ENCODE measurements at places on chromosomes 5 and 9.
A peak's percentile ranks its signal among the peaks of the same experiment; 100 is the strongest.

DNA sequence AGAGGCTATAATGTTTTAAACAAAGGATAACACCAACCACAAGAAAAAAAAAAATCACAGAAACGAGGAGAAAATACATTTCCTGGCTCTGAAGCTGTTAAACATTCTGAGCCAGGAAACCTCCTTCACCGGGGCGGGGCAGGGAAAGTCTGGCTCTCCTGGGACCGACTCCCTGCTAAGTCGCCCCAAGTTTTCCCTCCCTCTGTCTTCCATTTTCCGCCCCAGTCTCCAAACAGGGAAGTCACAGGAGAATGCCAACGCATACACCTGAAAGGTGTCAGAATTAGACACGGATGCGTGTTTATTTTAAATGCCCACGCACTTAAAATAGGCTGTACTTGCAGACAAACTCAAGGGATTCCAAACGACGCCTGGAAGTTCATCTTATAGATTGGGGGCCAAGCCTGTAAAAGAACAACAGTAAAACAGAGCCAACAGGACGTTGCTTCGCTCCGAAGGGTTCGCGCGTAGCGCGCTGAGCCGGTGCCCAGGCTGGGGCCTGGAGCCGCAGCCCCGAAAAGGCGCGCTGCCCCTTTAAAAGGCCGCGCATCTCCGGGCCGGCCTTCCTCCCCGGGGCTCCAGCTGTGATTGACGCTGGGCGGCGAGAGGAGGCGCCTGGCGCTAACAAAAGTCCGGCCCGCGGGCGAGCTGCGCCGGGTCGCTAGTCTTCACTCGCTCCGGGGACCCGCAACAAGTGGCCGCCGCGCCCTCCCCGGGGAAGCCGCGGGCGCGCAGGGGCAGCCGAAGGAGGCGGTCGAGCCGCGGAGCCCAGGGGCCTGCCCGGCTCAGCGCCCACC lies at the start of gene FBXL7:
Gene FBXL7, plus strand, starts transcription at position 653 of the 797 bp plus-strand sequence.
- DNase-seq, result no peak

DNA sequence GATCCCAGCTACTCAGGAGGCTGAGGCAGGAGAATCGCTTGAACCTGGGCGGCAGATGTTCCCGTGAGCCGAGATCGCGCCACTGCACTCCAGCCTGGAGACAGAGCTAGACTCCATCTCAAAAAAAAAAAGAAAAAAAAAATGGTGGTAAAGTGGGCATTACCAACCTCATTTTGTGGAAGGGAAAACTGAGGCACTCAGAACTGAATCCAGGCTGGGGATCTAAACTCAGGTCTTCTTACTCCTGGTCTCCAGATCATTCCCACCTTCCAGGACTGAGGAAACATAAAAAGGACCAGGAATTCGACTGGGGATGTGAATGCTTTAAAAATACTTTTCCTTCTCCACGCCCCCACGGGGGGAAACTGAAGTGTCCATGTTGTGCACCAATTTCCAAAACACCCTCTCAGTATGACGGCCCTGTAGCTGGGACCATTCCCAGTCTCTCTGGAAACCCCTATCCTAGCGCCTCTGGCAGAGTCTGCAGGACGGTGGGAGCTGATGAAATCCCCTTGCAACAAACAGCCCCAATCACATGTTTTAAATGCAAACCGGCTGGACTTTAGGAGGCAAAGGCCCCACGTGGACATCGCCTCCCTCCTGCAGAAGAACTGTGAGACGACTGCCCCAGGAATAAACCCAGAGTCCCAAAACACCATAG lies 8.9 kb upstream of the AKNA start:
- no peak for DNase-seq

DNA sequence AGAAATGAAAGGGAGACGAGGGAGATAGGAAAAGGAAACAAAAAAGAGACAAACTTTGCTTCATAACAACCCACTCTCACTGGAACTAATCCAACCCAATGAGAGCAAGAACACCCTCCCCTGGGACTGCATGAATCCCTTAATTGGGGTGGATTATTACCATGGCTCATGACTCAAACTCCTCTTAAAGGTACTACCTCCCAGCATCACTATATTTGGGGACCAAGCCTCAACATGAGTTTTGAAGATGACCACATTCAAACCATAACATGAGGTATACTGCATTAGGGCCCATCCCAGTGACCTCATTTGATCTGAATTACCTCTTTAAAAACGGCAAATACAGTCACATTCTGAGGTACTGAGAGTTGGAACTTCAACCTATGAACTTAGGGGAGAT lies 8.0 kb downstream of the MTAP start:
- DNase-seq, result no peak

- no peak for DNase-seq
Measured at GRCh38 chr9:105132606-105133005, 111.8 kb upstream of the SLC44A1 start.

GRCh38 chr5:139897342-139897741 lies 101.7 kb downstream of the PSD2 start:
- DNase-seq, result no peak

GRCh38 chr9:130912932-130913598 lies 16.5 kb upstream of the QRFP start:
- DNase-seq, result no peak

DNA sequence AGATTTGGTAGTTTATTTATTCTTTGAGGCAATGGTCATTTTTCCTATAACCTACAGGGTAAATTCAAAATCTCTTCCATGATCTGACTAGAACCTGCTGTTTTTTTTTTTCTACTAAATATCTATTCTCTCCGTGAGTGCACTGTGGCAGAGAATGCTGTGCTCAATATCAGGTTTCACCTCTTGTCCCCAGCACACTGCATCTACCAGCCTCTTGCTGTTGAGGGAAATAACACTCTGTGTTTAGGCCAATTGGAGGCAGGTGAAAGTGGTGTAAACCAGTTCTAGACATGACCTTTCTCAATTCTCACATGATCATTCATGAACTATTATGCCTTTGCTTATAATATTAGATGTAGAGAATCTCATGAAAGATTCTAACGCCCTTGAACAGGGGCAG lies 2365.9 kb downstream of the MAT2B start:
- DNase-seq, result no peak

- DNase-seq, result no peak
Measured at GRCh38 chr9:82940376-82940775, 122.6 kb downstream of the RASEF start.

GRCh38 chr5:97455996-97456395 lies 272.9 kb upstream of the RIOK2 start:
- no peak for DNase-seq

GRCh38 chr9:75891771-75892215 lies 1.3 kb downstream of the PCSK5 start:
- DNase-seq, result no peak

DNA sequence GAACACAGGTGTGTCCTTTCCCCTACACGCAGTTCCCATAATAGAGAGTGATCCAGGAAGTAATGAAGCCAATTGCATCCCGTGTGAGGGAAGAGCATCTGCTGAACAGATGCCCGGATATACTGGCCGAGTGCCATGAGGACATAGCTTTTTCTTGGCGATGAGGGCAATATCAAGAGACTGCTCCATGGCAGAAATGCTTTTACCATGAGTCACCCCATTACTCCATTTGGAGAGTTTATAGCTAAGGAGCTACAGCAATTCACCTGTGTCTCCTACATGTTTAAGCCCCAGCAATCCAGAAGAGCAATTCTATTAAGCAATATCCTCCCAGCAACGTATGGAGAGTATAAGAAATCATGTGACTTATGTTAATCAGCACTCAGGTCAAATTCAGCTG lies 222.0 kb upstream of the KLF4 start:
- DNase-seq, result no peak

- no peak for DNase-seq
Measured at GRCh38 chr5:156677963-156678362, 172.1 kb upstream of the PPP1R2B start.

DNA sequence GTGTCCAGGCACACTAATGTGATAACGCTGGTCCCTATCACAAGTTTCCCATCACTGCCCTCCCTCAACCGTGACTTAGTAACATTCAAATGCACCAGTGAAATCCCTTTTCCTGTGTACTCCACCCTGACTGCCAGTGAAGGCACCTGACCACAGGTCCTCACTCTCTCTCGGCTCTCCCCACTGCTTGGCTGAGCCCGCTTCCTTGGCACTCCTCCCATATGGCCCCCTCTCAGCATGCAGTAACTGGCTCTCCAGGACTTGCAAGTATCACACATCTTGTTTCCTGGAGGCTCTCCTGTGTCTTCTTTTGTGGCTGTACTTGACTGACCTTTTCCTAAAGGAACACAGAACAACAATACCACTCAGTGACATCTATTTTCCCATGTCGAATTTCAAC lies 292.0 kb upstream of the ZNF608 start:
- DNase-seq, result no peak

DNA sequence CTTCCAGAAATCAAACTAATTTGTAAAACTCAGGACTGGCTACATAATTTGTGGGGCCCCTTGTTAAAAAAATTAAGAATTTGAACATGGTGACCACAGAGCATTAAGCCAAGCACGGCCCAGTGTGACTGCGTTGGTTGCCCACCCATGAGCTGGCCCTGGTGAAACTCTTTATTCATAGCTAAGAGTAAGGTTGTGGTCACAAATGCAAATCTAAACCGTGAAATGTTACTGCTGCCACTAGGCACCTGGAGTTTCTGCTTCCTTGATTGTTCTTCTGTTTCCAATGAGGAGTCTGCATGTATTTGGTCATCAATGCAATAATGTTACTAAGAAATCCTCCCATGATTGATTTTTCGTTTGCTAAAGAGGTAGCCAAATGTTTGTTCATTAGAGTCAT lies 4.2 kb downstream of the GCNT1 start:
- no peak for DNase-seq

DNA sequence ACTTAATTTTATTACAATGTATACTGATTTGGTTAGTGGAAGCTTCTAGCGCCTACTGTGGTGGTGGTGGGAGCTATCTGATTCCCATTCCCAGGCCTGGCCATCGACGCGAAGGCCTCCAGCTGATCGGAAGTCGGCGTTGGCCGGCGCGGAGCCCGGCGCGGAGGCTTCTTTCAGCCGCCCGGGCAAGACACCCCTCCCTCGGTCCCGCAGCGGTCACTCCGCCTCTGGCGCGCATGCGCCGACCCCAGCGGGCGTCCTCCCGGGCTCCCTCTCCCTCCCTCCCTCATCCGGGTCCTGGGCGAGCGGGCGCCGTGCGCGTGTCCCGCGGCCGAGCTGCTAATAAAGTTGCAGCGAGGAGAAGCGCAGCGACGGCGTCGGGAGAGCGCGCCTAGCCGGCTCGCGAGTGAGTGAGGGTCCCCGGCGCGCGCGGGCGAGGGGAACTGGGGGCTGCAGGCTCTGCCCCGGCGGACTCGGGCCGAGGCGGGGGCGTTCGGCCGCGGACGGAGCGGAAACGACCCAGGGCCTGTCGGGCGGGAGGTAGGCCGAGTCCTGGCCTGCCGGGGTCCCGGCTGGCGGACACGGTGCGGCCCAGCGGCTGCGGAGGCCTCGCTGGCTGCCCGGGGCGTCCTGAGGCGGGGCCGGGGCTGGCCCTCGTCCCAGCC lies at the start of gene SMAD5:
Gene SMAD5, plus strand, starts transcription at position 289 of the 665 bp plus-strand sequence. CDS start 20,916 bp downstream, outside the sequence.
- DNase-seq, result peak; percentile 69

DNA sequence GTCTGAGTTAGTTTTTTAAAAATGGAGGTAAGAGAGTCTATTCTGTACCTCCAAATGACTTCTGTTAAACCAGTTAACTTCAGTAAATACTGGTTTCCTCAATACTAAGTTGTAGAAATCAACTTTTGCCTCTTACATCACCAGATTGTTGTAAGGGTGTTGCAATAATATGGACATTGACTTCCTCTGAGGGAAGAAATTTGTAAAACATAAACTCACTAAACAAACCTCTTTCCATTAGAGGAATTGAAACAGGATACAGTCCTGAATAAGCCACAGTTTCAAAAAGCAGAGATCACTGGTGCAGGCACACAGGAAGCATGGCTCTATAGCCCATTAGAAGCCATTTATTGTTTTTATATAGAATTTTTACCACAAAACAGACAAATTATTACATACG lies 32.7 kb upstream of the SLCO6A1 start:
- DNase-seq, result no peak

GRCh38 chr9:32554107-32554506 lies 1.7 kb upstream of the TOPORS start:
- DNase-seq, result no peak

DNA sequence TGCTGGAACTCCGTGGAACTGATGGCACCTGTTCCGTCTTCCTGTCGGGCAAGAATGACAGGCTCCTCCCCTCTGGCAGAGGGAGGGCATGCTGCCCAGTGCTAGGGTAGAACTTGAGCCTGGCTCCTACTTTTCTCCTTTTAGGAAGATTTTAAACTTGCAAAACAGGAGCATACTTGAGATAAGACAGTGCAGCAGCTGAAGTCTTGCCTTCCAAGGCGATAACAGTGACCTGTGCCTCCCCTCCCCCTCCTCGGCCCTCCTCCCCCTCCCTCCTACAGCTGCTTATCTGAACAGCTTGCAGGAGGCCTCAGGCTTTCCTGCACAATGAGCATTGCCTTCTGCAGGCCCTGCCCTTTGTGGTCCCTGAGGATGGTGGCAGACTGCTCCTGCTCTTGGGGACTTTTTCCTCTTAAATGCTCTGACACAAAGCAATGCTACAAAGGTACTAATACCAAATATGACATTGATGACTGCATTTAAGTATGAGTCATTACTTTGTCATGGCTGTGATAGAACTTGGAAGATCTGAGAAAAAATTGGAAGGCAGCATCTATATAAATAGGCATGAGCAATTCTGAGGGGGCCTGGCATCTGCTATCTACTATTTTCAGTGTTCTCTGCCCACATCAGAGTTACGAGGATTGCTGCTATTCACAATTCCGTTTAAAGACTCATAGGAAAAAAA lies 2.0 kb downstream of the GADD45G start:
- DNase-seq, result no peak

- peak; percentile 37 for DNase-seq
Measured at GRCh38 chr9:36008774-36009300, 27.9 kb upstream of the RECK start.

- no peak for DNase-seq
Measured at GRCh38 chr5:93433422-93433821, 147.6 kb downstream of the NR2F1-AS1 start.

DNA sequence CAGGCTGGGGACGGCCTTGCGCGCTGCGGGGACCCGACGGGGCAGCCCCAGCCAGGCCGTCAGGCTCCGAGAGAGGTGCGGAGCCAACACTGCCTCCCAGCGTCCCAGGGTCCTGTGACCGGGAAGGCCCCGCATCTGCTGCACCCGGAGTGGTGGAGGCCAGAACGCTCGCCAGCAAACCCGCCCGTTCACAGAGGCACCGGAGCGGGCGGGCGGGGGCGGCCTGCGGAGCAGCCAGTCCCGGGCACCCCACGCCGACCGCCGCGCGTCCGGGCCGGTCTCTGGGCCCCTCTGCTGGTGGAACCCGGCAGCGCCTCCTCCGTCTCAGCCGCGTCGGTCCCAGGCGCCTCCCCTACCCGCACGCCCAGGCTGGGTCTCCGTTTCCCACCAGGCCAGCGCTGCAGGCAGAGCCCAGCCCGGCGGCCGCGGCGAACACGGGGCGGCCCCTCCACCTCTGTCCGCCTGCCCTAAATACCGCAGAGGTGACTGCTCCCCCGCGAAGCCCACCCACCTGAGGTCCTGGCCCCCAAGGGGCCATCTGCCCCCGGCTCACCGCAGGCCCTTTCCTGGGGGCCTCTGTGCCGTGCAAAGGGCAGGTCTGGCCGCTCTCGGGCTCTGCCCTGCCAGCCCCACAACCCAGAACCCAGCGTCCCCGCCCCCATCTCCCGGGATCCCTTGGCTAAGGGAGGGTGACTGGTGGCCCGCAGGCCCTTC lies 15.9 kb downstream of the EXD3 start:
- peak; percentile 47 for DNase-seq

- DNase-seq, result no peak
Measured at GRCh38 chr9:110188991-110189390, 19.0 kb downstream of the C9orf152 start.
